ENCODE measurements at places on chromosomes 6 and 20. TPM values are rescaled to one million over a fixed set of nuclear protein-coding genes. Genes with fewer than 3 reads are reported as not detected.

YIPF3 gene
- total RNA-seq: 51.2 TPM

DNA sequence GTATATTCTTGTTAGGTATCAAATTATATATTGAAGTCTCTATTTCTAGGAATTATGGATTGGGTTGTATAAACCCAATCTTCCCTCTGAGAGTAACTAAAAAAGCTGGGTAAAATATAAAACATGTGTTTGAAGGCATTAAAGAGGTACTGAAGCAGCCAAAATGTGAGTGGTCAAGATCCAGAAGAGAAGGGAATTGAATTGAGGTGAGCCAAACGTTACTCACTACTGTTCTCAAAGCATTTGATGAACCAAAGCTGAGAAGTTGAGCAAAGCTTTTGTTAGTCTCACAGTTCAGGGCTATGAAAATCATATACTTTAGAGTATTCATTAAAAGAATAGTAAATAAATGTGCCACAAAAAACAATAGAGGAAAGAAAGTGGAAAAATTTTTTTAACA is 365.8 kb downstream of the BCKDHB start:
- no peak for DNase-seq

GRCh38 chr6:3230900-3231246 is 3.4 kb upstream of the TUBB2B start:
- DNase-seq: no peak

DNA sequence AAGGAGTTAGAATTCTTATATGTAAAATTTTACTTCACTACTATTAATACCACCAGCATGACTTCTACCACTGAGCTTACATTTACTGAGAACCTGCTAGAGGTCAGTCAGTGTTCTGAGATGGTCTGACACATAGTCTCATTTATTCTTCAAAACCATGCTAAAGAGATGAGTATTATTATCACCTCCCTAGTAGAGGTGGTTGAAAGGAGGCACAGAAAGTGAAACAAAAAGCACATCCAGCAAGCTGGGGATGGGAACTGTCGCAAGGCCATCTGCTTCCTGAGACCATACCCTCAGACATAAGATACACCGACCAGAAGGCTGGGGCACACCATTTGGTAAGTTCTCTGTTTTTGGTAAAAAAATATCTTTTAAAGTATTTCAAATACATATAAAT is 137.7 kb downstream of the INSM1 start:
- DNase-seq: no peak

RPRD1B gene
- total RNA-seq: 41.5 TPM

GRCh38 chr6:169843110-169843509 is 91.7 kb downstream of the ERMARD start:
- DNase-seq: no peak

DNA sequence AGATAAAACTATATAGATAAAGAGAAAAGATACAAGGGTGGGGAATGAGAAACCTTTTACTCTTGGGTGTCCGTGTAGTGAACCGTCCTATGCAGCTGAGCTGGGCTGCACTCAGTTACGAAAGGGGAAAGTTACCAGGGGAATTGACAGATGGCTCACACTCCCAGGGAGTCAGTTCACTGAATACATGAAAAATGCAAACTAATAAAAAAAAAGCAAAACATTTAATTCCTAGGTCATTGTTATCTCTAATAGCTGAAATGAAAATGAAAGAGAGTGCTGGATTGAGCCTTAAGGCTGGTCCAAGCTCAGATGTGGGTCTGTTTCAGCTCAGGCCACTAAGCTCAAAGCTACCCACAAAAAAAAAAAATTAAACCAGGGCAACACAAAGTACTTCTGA is 138.0 kb downstream of the THBS2 start:
- no peak for DNase-seq

CCN2 gene
- total RNA-seq: 34.7 TPM

- DNase-seq: peak; percentile 96
Measured at GRCh38 chr6:7541175-7542064, at the start of gene DSP. TSS of gene DSP (plus strand) at chr6:7541671. CDS start at chr6:7541916, 245 bp downstream.

Measured in HepG2 (cell line).